ENCODE measurements at places on chromosomes 13 and 19.

DNA sequence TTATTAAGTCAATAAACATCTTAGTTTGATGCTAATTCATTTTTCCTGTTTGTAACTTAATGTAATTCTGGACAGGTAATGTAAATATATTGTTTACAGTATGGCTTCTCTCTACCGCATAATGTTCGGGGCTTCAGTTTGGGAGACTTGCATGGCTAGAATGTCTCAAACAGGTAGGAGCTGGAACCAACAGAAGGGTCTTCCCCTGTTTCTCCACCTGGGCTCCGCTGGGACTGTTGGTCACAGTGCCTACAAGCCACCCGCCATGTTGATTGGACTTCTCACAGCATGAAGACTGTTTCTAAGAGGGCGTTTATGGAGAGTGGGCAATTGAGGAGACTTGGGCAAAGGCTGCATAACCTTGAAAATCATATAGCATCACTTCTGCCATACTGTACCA is 148.6 kb downstream of the UFM1 start:
- DNase-seq, result no peak

GRCh38 chr13:52036037-52036436 is 11.5 kb downstream of the UTP14C start:
- DNase-seq, result no peak

DNA sequence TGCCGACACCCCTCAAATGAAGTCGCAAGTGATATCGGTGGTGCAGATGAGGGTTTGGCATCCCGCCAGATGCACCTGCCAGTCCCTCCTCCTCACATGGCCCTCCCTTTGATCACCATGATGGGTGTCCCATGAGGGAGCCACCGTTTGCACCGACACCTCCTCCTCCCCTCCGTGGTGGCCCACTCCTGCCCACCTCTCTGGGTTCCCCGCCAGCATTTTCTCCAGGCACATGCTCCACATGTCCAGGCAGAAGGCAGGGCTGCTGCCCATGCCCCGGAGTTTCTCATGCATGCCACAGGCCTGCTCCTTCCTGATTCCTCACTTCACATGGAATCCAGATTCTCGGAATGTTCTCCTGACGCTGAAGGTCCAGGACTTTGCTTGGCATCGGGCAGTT is 49.3 kb downstream of the COL4A2 start:
- no peak for DNase-seq

DNA sequence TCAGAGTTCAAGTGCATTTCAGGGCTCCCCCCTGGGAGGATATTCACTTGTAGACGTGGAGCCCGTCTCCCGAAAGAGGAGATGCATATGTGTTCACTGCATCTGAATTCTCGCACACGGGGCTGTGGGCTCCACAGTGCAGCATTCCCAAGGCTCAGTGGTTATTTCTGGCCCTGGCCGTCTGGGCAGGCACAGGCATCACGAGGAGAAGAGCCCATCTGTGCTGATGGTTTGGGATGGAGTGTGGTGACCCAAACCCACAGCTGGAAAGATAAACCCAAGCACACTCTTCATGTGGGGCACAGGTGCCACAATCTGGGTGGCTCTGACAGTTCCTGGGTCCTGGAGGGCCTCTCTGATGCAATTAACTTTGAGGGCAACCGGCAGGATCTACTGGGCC is 242.1 kb downstream of the TSHZ3 start:
- no peak for DNase-seq

- DNase-seq, result no peak
Measured at GRCh38 chr19:1271528-1272422, 2.6 kb downstream of the CIRBP start.

DNA sequence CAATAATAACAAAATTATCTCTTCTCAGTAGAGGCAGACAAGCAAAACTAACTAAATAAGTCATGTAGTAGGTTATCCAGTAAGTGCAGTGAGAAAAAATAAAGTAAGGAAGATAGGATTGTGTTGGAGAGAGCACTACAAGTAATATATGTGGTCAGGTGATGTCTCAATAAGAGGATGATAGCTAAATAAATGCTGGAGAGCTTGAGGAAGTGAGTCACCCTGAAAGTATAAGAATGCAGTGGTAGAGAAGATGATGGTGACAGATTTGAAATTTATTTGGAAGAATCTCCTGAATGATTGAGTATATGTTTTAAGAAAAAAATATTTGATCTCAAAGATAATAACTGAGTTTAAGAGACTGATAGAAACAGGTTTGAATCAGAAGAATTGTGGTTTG is 152.2 kb upstream of the PRR20A start:
- no peak for DNase-seq

DNA sequence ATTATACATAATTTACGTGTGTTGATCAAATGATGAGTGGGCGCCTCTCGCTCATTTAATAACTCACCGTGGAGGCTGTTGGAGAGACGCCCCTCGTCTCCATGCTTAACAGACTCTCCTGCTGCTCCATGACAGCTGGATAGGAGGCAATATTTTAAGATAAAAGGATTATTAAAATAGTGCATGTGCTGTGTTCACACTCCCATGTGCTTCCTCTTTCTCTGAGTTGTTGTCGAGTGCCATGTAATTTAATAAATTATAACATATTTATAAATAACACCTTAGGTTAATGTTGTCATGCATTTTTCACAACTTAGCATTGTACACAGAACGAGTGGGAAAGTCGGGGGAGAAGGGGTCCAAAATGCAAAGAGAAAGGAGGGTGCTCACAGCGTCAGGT is 161.4 kb upstream of the TSHZ3 start:
- no peak for DNase-seq

GRCh38 chr13:38002606-38003005 is 133.0 kb upstream of the TRPC4 start:
- DNase-seq, result no peak

DNA sequence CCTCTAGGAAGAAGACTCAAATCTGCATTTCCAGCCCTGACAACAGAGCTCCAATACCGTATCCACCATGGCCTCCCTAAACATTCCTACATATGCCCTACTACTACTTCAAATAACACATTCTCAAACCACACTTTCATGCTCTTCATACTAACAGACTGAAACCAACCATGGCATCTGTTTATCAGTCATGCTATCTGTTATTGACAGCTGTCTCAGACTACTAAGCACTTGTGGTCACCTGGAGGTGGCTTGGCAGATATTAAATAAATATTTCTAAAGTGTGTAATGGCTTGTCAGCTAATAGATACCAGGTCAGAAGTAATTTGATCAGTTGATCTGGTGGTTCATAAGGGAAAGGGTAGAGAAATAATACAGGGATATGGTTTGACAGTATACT is 489.1 kb downstream of the DIAPH3 start:
- no peak for DNase-seq

DNA sequence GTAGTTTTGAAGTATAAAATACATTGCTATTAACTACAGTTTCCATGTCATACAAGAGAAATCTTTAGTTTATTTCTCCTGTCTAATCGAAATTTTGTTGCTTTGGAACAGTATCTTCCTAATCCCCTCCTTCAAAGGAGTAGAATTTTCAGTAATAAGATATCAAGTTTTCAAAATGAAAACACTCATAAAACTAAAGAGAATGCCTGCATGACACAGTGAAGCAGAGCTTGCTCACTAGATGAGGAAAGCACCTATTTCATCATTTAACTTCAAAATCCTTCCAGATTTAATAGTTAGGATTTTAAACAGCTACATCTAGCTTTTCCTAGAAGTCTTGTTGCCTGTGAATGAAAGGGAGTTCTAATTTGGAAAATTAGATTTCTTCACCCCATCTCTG is 80.8 kb downstream of the TNFSF11 start:
- DNase-seq, result no peak

DNA sequence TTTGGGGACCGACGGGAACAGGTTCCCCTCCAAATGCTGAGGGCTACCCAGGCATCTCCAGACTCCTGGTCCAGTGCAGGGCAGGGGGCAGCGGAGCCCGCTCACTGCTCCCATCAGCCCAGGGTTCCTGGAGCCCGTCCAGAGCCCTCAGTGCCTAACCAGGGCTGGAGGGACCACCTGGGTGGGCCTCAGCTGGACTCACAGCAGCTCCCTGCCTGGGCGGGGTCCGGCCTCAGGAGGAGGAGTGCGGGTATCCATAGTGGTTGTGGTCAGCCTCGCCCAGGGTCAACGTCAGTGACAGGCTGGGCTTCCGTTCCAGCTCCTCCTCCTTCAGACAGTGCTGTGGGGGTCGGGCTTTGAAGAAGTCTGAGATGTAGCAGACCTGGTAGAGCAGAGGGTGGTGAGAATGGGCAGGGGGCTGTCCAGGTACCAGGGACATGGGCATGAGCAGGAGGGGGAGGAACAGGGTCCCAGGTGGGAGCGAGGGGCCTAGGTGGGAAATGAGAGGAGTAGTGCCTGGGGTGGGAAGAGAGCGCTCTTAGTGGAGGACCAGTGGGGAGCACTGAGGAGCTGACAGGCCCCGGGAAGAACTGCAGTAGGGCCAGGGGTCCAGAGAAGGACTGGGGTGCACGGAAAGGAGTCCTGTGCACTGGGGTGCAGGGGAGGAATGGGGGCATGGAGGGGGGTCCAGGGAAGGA is 9.9 kb downstream of the PLPP2 start:
- DNase-seq, result no peak

DNA sequence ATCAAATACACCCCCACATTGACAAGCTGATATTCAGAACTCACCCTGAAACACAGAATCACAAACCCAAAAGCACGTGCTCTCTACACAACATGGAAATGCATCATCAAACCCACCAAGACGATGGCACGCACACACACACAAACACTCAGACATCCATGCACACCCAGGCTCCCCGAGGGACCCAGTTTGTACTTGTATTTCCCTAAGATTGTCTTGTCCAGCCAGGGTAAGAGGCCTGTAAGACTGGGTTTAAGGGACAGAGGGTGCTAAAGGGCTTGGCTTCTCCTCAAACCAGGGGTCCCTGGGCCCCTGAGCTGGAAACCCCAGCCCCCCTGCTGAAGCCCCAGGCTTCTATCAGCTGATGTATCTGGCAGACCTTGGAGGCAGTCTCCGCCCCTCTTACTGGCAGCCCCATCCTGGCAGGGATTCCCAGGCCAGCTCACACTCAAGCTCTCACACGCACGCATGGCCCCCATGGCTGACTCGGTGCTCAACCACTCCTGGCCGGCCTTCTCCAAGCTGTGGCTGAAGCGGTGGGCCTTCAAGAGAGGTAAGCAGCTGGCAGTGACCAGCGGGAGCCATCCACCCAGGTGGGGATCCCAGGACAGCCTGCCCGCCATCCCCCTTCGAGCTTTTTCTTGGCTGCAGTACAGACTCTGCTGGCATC is 6.5 kb downstream of the ARHGEF18 start:
- DNase-seq, result no peak

- DNase-seq, result no peak
Measured at GRCh38 chr13:71503781-71504180, 363.2 kb downstream of the DACH1 start.

DNA sequence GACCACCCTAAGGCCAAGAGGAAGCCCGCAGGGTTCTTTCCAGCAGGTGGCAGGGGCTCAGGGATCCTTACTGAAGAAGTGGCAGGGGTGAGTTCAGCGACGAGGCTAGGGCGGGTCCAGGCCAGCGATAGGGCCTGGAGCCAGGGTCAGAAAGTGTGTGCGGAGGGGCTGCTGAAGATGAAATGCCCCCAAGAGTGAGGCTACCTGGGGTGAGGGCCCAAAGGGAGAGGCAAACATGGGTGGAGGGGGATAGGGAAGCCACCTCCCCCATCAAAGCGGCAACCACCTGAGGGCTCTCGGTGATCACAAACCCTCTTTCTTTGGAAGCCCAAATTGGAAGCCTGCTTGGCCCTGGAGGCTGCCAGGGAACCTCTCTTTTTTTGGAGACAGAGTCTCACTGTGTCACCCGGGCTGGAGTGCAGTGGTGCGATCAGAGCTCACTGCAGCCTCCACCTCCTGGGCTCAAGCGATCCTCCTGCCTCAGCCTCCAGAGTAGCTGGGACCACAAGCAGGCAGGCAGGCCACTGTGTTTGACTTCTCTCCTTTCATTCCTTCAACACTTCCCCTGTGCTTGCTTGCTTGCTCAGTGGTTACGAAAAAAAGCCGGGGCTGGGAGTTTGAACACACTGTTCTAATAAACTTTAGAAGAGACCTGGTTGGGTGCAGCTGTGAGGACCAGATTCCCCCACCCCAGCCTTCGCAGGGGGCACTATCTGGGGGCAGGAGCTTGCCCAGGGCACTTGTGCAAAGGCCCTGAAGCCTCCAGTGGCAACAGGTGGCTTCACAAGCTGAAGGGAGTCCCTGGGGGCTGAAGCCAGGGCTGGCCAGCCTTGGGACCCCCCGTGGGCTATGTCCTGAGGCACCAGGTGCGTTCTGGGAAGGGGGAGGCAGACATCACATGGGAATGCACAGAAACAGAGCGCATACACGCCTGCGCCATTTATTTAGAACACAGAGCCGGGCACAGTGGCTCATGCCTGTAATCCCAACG is 1.4 kb upstream of the ATP8B3 start:
- no peak for DNase-seq

- DNase-seq, result no peak
Measured at GRCh38 chr13:97946951-97947588, 6.4 kb upstream of the IPO5 start.

DNA sequence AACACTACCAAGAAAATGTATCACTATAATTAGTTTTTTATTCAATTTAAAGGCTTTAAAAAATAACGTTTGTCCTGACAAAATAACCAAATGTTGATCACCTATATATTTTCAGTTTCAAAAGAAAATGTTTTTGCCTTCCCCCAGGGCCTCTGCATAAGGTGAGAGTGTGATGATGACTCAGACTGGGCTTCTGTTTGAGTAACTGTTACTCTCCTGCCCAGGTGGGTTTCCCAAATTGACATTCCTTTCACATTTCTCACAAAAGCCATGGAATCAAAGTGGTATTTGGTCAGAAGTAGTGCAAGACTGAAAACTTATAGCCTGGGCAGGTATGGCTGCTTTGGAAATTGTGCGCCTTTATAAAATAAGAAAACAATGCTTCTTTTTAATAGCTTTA is 180.6 kb downstream of the COG6 start:
- no peak for DNase-seq

- DNase-seq, result no peak
Measured at GRCh38 chr13:51107996-51108395, 3.1 kb downstream of the C13orf42 start.

- DNase-seq, result no peak
Measured at GRCh38 chr19:41027273-41027967, 36.3 kb downstream of the CYP2B6 start.

DNA sequence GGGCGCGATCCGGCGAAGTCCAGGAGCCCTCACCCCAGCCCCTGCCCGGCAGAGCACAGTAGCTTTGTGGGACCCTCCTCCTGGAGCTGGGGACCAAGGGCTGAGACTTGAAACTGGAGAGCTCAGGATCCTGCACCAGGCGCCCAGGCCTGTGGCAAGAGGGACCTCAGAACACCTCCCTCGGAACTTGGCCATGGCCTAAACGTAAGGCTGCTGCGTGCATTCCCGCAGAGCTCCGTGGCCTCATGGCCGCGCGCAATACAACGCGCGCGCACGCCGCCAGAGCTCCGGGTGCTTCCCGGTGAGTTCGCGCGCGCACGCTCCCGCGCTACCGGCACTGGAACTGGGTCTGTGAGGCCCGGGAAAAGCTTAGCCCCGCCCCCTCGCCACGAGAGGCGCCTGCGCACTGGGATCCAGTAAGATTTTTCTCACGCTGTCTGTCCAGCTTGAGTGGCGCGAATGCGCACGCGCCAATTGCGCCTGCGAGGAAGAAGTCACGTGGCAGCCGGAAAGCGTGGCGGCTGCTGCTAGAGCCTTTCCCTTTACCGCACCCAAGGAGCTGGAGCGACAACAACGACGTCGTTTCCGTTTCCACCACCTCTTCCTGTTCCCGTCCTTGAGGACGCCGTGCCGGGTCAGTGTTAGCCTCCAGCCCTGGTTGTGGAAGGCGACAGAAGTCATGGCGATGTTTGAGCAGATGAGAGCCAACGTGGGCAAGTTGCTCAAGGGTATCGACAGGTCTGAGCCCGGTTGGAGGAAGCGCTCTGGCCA is at the start of gene EIF3K:
Gene EIF3K (plus strand): TSS at position 599 of the 771 bp plus-strand sequence. CDS start 81 bp downstream, at position 680.
- DNase-seq, result peak; percentile 97

- DNase-seq, result peak; percentile 16
Measured at GRCh38 chr13:113151745-113152690, 6.4 kb upstream of the PROZ start.

All from CD4-positive, alpha-beta T cell treated with Interleukin-2 at 100 ng/mL for 4 hours (primary cell).